ENCODE measurements at places on chromosomes 1 and 21.

GRCh38 chr1:115727706-115728249 lies 40.7 kb downstream of the CASQ2 start:
- peak; percentile 79 for DNase-seq

DNA sequence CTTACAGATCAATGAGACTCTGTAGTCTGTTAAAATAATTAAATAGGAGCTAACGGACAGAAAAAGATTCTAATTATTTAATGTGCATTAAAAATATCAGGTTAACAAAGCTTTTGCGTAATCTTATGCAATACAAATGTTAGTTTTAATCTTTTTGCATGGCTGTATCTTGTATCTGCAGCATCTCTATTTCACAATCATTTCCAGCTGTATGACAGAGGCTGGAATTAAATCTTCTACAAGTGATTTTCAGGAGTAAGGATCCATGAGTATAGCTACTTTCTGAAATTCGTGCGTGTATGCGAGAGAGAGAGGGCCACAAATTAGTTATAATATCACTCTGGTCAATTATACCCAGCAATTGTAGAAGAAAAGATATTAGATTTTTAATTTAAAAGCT lies 1446.8 kb downstream of the NCAM2 start:
- DNase-seq: no peak

- peak; percentile 8 for DNase-seq
Measured at GRCh38 chr1:199685369-199685768, 342.1 kb upstream of the NR5A2 start.

DNA sequence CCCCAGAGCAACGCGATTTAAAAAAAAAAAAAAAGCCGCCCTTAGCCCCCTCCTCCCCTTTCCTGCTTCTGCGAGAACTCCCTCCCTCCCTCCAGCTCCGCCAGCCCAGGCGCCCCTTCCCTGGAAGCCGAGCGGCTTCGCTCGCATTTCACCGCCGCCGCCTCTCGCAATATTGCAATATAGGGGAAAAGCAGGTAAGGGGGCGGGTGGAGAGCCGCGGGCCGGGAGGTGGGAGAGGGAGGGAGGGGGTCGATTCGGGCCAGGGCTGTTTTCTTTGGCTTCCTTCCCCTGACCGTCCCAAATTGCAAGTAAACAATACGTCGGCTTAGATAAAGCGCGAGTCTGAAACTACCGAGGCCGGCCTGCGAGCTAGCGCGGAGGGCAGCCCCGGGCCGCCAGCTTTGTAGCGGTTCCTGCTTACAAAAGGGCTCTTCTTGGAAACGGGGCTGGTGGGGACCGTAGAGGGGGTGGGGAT lies 408 bp downstream of the LMO4 start:
- no peak for DNase-seq

DNA sequence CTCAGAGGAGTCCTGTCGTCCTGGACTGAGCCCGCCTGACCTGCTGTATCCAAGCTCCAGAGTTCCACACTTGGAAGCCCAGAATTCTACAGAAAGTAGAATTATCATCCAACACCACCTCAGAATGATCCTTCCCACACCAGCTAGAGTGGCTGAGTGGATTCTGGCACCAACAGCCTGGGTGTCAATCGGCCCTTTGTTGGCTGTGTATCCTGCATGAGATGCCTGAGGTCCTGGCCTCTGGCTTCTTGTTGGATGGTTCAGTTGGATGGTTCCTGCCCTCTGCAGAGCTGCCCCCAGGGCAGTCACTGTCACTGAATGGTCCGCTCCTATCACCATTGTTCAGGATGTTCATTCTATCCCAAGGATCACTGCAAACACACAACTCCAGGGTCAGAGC lies 49.8 kb downstream of the PGBD5 start:
- no peak for DNase-seq

- no peak for DNase-seq
Measured at GRCh38 chr1:78339490-78339889, 151.3 kb upstream of the PTGFR start.

DNA sequence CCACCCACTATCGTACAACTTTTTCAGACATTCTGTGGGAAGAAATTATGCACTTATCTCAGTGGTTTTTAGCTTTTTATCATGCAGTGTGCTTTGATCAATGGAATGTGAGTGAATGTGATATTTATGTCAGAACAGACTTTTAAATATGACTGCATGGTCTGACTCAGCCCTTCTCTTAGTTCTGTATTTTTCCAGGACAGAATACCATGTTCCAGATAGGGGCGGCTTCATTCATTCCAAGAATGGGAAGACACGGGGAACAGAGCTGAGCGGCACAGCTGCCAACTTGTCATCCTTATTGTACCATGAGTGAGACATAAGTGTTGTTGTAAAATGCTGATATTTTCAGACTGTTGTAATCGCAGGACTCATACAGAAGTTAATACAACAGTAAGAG lies 214.6 kb upstream of the NCAM2 start:
- no peak for DNase-seq

DNA sequence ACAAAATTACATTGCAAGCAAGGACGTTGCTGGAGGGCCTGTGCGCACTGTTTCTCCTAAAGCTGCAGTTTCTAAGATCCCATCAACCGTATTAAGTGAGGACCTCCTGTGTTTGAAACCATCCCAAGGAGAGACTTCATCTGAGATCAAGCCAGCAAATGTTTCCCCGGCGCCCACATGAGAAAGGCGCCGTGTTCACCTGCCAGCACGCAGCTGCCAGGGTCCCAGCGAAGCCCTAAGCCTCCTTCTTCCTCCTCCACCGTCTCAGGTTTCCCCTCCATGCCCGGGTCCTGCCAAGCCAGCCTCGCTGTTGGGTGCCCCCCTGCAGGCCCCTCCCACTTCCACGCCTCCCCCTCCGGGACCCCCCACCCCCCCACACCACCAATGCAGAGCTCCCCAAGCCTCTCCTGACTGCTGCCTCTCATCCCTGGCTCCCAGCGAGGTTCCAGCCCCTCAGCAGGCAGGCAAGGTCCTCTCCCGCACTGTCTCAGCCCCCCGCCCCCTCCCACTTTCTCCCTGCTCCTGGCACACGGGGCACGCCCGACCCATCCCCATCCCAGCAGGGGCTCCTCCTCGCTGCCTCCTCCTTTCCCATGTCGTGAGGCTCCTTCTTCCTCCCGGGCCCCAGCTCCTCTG lies 8.6 kb upstream of the TFF1 start:
- no peak for DNase-seq

GRCh38 chr1:243438146-243438545 lies 182.3 kb downstream of the SDCCAG8 start:
- DNase-seq: no peak

DNA sequence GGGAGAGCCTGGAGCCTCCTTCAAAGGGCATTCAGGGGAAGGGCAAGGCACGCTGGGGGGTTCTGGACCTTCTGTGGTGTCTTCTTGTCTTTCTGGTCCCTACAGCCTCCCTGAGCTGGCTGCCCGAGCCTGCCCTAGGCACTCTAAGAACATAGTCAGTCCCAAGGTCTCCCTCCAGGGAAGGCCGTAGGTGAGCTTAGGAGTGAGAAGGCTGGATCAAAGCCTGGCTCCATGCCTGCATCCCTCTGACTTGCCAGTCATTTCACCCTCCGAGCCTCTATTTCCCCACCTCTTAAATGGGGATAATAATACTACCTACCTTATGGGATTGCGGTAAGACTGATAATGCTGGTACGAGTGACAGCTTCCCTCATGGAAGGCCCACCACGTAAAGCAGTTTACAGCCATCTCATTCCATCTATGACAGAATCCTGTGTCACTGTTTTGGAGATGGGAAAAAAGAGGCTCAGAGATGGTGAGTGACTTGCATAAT lies 20.8 kb downstream of the PTPRF start:
- no peak for DNase-seq

- DNase-seq: no peak
Measured at GRCh38 chr1:220500372-220500771, 27.6 kb upstream of the MARK1 start.

GRCh38 chr1:189084811-189085210 lies 1392.9 kb downstream of the BRINP3 start:
- no peak for DNase-seq

DNA sequence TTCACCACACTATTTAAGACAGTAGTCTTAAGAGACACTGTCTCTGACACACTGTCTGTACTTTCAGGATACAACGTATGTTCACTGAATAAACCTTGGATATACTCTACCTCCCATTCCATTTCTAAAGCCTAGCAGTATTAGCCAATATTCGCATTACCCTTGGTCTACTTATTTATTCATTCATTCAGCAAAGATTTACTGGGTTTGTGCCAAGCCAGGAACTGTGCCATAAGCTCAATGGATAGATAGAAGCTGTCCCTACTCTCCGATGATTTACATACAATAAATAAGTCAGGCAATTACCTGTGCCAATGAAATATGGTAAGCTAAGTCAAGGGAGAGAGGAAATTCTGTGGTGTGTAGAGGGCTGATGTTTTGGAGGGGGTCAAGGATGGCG lies 195.2 kb upstream of the RAB4A start:
- no peak for DNase-seq

All from AG09319 (cell line).